ENCODE measurements at places on chromosomes 3 and 15.

GRCh38 chr3:149401212-149401925, 23.9 kb upstream of the TM4SF1 start:
- DNase-seq, result no peak

DNA sequence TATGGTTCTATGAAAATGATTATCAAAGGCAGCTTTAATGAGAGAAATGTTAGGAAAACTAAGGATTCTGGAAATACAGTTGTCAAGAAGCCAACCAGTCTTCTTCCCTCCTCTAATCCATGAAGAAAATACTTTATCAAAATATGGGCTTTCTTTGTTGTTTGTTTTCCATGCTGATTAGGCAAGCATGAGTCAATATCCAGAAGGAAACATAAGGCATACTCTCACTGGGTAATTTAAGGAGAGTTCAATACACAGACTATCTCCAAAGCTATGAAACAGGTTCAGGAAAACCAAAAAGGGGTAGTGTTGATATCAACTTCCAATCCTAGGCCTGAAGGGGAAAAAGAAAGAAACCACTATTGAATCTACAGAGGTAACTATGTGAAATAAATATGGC, 68.7 kb upstream of the CMC1 start:
- no peak for DNase-seq

GRCh38 chr3:184629555-184630160, 68.1 kb downstream of the EPHB3 start:
- DNase-seq, result no peak

DNA sequence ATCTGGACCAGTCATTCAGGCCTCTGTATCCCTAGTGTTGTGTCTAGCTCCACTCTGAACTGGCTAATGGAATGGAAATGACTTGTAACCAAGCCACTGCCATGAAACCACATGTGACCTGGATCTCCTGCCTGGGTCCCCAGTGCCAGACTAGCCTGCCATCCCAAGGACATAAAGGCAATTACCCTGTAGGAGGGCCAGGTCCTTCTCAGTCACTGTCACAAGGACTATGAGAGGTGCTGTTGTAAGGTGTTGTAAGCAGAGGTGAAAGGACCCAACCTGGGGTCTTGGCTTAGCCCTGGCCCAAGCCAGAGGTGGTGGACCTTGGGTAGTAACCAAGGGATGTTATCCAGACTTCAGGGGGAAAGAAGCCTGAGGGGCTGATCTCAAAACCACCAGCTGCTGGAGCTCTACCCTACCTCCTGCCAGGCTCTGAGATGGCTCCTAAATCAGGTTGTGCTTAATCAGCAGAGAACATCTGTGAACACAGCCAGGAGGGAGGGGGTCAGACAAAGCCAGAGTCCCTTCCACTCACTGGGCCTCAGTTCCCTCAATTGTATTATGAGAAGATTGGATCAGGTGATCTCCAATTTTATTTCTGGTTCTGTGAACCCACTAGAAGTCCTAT, 15.7 kb upstream of the KLHL24 start:
- no peak for DNase-seq

DNA sequence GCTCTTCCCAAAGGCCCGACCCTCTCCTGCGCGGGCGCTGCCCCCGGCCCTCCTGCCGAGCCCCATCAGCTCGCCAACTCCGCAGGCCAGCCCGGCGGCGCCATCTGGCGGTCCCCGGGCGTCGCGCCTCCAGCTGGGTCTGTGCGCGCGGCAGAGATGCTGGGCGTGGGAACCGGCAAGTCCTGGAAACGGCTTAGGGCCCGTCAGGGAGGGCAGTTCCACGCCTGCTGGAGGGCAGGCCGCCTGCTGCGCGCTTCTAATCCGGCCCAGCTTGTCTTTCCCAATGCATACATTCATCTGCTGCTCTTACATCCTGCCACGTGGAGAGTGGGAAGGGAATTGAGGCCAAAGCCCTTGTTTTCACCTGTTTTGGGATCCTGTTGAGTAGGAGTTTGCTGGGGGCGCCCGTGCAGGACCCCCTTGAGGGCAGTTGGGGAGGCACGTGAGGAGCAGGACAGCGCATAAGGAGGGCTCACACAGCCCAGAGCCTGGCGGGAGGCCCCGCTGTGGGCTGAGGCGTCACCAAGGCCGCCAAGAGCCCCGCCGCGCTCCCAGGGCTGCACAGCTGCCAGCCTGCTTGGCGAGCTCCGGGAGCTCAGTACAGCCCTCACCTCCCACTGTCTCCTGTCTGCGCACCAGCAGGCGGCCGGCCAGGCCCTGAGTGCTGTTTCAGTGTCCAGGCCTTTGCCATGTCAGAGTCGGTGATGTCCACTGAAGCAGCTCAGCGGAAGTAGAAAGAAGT, 165.6 kb downstream of the NSMCE3 start:
- no peak for DNase-seq

GRCh38 chr15:41904541-41905005, 10.7 kb upstream of the SPTBN5 start:
- peak; percentile 16 for DNase-seq

GRCh38 chr3:128495435-128495970, 2.5 kb upstream of the GATA2 start:
- DNase-seq, result no peak

- DNase-seq, result no peak
These were observed 12.1 kb downstream of the SGO1 start for GRCh38 chr3:20173844-20174410.

- DNase-seq, result no peak
These were observed 89.7 kb downstream of the TRIM42 start for GRCh38 chr3:140767566-140767965.

GRCh38 chr3:105013657-105014056, 353.1 kb upstream of the ALCAM start:
- no peak for DNase-seq

DNA sequence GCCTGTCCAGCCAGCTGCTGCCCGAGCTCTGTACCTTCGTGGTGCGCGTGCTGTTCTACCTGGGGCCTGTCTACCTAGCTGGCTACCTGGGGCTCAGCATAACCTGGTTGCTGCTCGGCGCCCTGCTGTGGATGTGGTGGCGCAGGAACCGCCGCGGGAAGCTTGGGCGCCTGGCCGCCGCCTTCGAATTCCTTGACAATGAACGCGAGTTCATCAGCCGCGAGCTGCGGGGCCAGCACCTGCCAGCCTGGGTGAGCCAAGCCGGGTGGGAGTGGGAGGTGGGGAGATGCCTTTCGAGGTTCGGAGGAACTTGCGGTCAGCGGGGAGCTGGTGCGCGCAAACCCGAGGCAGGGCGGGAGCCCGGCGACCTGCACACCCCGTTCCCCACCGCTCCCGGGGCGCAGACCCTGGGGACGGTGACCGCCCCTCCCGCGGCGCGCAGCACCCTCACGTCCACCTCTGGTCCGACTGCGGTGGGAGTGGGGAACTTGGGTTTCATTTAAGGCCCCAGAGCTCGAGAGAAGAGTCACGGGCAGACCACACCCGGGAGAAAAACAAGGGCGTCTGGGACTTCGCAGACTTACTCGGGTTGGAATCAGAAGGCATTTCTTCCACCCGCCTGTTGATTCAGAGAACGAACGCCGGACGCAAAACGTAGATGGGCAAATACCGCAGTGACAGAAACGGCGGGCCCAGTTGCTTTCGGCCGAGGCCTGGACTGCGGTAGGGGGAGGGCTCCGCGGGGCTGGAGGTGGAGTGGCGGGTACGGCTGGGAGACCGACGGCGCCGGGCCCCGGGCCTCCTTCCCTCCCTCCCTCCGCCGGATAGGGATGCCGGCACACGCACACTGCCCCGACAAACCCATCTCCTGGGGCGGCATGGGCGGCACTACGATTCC, 708 bp downstream of the ESYT3 start:
- DNase-seq, result no peak

GRCh38 chr15:76274226-76274625, 37.0 kb downstream of the ETFA start:
- no peak for DNase-seq

GRCh38 chr3:70108072-70108471, 108.5 kb downstream of the SAMMSON start:
- DNase-seq, result no peak

- no peak for DNase-seq
These were observed 89.9 kb upstream of the TNFAIP8L3 start for GRCh38 chr15:51184627-51185026.

GRCh38 chr3:40524568-40525285, at the start of gene ZNF621:
Gene ZNF621, plus strand, starts transcription at chr3:40524960. Its CDS starts 881 bp downstream, at chr3:40525841.
- peak; percentile 36 for DNase-seq

DNA sequence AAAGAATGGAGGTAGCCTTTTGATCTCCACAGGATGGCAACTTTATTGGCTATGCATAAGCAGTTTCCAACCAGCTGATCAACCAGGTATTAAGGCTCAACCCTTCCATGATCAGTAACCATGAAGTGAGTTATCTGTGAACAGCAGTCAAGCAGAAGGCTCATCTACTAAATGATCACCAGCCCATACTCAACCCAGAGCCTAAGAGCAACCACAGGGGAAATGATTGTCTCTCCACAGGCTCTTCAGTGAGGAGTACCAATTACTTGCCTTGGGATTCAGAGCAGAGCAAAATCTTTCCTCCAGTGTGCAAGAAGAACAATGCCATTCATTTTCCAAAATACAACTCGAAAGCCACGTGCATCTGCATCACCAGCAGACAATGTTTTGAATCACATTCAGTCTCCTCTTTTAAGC, 754.8 kb downstream of the ROBO1 start:
- DNase-seq, result no peak

GRCh38 chr3:115624029-115624741, 875 bp downstream of the GAP43 start:
- no peak for DNase-seq

Measured in GM12864 (cell line).